BJ (cell line): ENCODE measurements at places on chromosomes 1 and 21.

DNA sequence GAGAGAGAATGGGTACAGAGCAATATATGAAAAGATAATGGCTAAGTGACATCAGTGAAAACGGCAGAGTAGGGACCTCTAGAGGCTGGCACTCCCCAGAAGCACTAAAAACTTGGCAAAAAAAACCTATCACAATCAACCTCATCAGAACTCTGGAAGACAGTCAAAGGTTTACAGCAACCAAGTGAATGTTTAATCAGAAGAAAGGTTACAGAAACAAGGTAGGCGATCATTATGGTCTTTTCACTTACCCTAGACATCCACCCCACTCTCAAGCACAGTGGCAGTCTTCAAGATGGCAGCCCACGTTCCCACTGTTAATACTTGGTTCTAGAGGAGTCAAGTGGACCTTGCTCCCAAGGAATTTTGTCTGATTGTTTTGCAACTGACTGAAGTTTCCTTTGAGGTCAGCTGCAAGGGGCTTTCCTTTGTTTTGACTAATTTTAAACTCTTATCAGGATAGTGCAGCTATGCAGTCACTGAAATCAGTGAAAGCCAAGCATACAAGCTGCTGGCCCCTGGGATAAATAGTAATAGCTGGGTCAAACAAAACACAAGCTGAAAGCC, 7.2 kb downstream of the KIFAP3 start:
- DNase-seq, result no peak

- DNase-seq, result no peak
Measured at GRCh38 chr1:12059722-12060464, 3.2 kb upstream of the TNFRSF8 start.

DNA sequence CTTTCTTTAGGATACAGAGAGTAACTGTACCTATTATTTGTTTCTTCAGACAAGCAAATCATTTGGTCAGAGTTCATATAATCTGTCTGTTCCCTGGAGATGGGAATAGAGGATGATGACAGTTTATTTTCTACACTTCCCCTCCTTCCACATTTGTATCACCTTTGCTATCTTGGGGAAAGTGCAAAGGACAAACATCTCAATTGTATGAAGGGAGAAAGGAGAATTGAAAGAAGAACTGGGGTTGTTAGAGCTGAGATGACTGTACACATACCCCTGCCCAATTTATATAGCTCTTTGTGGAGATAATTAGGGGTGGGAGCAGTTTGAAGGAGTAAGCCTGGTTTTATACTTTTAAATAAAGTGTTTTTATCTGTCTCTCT, 14.0 kb downstream of the POLR3GL start:
- no peak for DNase-seq

DNA sequence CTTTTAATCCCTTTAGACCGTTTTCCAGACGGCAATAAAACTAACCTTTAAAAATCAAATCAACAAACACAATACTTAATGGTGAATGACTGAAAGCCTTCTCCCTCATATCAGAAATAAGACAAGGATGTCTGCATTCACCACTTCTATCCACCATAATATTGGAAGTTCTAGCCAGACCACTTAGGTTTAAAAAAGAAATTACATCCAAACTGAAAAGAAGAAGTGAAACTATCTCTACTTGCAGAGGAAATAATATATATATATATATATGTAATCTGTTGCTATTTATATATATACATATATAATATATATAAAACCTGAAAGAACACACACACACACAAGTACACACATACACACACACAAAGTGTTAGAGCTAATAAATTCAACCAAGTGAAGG, 100.4 kb downstream of the BRINP3 start:
- DNase-seq, result no peak

GRCh38 chr1:36911561-36912364, 122.6 kb downstream of the GRIK3 start:
- no peak for DNase-seq

DNA sequence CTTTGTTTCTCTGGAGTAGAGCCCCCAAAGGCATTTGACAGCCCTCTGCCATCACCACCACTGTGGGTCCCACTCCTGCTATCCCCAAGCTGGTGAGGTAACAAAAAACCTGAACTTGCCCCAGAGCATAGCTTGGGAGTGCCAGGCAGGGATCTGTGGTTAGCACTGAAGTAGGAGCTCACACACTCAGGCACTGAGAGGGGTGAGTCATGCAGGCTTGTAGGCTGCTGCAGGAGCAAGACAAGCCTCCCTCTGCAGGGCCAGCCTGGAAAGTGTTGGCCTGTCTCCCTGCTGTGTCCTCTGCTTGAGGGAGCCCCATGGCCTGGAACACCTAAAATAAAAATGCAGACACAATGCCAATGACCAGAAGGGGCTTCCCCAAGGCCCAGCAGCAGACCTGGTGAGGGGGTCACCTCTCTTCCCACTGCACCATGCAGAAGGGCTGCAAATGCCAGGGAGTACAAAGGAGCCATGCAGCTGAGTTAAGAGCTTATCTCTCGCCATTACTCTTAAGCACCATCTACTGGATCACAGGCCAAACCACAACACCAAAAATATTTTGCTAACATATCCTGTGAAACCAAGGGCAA, 108.9 kb upstream of the POGK start:
- no peak for DNase-seq

DNA sequence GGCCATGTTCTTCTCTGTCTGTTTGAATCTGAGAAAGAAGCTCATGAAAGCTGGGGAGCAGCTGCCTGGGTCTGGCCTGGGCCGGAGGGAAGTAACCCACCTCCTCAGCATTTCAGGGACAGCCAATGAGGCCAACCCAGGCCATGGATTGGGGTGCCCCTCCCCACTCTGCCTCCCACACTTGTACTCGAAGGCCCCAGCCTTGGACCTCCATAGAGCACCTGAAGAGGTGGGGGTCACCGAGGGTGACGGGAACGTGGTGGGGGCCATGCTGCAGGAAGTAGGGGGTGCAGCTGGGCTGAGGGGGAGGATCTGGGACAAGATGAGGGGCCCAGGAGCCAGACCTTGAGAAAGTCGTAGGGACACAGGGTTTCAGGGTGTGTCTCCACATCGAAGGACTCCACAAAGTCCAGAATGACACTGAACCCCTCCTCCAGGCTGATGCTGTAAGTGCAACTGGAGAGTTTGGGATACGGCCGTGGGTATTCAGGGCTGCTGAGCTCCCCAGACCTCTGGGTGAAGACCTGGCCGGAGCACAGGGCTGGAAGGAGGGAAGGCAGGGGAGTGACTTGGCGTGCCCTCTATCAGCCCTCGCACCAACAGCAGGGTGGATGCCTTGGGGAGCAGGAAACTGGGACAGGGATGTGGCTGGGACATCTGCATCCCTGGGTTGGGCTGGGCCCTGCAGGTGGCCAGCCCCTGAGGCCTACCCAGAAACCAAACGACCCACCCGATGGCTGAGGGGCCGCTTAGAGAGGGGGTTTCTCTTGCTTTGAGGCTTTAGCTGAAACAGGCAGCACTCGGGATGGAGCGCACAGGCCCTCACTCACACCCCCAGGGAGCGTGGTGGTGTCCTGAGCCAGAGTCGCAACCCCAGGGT, 3.8 kb downstream of the MASP2 start:
- no peak for DNase-seq

- DNase-seq, result peak; percentile 34
Measured at GRCh38 chr1:97270508-97271307, 549.1 kb downstream of the PTBP2 start.

GRCh38 chr1:242770366-242770765, 245.9 kb upstream of the PLD5 start:
- DNase-seq, result no peak

DNA sequence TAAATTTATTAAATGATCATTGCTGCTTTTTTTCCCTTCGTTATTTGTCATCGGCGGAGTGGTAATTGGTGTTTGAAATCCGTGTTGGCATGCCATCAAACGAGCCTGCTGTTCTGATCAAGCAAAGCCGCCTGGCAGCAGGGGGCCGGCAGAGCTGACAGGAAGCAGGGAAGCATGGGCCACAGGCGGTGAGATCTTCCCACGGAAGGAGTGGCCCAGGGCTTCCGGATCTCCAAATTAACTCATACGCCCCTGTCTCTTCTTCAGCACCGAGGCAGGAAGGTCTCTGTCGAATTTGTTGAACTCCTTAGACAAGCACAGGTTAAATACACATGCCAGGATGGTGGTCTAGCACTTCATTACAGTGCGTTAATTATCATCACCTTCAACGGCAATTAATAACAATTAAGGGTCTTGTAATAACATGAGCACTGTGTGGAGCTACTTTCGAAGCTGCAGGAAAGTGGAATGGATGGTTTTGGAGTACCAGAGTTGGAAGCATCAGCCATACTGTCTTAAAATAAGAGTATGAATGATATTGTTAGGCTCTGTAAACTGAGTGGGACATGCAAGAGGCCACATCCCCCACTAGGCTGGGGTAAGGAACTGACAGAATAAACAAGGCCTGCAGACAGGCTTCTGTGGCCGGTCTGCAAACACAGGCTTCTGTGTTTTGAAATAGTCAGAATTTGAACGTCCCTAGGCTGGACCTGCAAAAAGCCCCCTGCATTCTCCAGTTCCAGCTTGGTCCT, 199.4 kb upstream of the DAB1 start:
- DNase-seq, result no peak

DNA sequence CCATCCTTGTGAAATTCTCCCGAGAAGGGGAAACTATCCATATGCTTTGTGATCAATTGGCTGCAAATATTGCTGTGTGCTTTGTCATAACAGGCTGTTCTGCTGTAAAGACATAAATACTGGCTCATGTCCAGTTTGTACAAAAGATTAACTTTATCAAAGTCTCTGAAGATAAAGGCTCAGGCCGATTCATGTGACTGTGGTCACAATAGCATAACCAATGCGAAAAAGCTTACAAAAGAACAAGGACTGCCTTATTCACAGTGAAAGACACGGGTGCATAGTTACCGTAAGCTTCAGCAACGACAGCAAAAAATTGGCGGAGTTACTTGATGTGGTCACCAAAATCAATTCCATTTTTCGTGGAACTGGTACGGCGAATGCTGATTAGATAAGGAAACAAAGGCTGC, 173.6 kb upstream of the CHRM3 start:
- DNase-seq, result no peak

DNA sequence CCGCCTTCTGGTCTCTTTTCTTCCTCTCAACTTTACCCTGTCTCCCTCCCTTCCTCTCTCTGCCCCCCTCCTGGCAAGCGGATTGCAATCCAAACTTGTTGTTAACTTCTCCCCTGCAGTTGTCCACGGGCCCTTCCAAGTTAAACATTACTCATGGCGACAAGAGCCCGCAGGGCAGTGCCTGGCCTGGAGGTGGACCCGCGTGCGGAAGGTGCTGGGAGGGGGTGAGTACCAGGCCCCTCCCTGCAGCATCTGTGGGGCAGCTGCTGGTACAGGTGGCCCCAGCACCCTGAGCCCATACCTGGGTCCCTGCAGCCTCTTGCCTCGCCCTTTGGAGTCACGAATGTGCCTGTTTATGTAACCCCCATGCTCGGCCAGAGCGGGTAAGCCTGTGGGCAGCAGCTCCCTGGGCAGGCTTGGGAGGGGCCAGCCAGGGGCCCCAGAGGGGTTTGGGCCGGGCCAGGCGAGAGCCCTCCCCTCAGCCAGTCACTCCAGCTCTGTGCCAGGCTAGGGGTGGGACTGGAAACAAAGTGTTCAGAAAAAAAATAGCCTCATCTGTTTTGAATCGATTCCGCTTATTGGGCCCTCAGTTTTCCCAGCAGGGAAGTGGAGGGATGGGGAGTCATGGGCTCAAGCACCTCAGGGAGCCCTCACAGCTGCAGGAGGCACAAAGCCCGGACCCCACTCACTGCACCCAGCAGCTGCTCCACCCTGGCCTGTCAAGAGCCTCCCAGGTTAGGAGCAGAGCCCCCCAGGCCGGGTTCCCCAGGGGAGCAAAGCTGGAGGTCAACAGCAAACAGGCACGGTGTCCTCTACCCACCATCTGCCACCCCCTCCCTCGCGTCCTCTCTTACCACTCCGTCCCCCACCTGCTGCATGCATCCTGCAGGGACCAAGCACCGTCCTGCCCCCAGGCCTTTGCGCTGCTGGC, 14.0 kb upstream of the FAAP20 start:
- peak; percentile 81 for DNase-seq

DNA sequence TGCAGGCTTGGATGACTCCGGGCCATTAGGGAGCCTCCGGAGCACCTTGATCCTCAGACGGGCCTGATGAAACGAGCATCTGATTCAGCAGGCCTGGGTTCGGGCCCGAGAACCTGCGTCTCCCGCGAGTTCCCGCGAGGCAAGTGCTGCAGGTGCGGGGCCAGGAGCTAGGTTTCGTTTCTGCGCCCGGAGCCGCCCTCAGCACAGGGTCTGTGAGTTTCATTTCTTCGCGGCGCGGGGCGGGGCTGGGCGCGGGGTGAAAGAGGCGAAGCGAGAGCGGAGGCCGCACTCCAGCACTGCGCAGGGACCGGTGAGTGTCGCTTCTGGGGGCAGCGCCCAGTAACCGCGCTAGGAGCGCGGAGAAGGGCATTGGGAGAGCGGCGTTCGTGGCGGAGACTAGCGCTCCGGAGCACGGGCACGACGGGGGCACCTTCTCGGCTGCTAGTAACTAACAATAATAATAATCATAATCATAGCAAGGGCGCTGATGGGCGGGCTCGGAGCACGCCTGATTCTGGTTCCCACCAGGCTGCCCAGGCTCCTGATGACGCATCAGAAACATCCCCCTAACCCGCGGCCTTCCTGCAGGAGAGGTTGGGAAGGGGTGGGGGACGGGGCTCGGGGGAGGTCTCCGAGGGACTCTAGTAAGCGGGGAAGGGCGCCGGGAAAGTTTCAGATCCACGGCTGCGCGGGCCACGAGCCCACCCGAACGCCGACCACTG, at the start of gene MX1:
Gene MX1 (plus strand): TSS at position 286 of the 722 bp plus-strand sequence. CDS start 5,832 bp downstream, outside the sequence.
- no peak for DNase-seq

DNA sequence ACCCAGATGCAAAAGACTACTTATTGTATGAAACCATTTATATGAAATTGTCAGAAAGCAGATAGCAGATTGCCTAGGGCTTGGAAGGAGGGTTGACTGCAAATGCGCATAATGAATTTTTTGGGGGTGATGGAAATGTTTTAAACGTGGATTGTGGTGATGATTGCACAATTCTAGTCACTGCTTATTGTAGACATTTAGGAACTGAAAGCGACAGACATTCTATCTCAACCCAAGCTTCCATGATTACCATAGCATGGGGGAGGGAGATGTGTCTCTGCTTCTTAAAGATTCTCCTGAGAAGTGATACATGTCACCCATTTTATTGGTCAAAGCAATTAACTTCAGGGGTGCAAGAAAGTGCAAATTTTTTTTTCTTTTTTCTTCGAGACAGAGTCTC, 2.8 kb upstream of the MTF2 start:
- no peak for DNase-seq

DNA sequence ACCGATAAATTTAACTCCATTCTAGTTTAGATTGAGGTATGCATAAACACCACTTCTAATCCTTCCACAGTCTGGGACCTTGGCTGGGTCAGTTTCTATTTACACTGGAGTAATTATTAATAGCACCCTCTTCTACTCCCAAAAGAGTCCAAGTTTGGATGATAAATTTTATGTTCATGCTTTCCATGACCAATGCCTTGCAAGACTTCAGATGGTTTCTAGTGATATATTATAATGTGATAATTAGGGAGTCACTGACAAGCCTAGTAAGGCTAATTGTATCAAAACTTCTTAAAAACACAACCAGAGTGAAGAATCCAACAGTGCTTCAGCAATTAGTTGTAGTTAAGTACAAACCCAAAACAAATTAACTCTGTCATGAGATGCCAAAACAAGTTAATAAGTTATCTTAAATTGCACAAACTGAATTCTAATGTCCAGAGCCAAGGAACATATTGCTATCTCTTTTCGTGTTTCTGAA, 489.6 kb downstream of the TTLL7 start:
- no peak for DNase-seq

- no peak for DNase-seq
Measured at GRCh38 chr21:33334191-33334590, 9.4 kb downstream of the IFNAR1 start.

- DNase-seq, result no peak
Measured at GRCh38 chr1:32303997-32304622, 12.2 kb downstream of the HDAC1 start.

GRCh38 chr1:67542747-67543146, 112.5 kb upstream of the SERBP1 start:
- DNase-seq, result no peak
